Activated CD8-positive, alpha-beta memory T cell treated with anti-CD3 and anti-CD28 coated beads, Interleukin-2, amount 10 ng/mL, durations not matched to agents 7 days and 5 days (primary cell): ENCODE measurements at places on chromosomes 1 and 21. TPM values are rescaled to one million over a fixed set of nuclear protein-coding genes. Genes with fewer than 3 reads are reported as not detected.

Gene PROX1
- total RNA-seq, result not detected

GRCh38 chr1:109988349-109988914 is 3.9 kb downstream of the AHCYL1 start:
- peaks cover 51% of the 10 kb centered on the region for H3K4me1 ChIP-seq
- no peak overlapping the region for H3K4me3 ChIP-seq
- no peaks in the 10 kb centered on the region for H3K27me3 ChIP-seq

GRCh38 chr1:172727275-172727857 is 68.5 kb downstream of the FASLG start:
- H3K4me1 ChIP-seq, result peaks cover 35% of the 10 kb centered on the region
- H3K36me3 ChIP-seq, result peaks cover 15% of the 10 kb centered on the region
- H3K27ac ChIP-seq, result no peak overlapping the region
- DNase-seq, result no peak

DNA sequence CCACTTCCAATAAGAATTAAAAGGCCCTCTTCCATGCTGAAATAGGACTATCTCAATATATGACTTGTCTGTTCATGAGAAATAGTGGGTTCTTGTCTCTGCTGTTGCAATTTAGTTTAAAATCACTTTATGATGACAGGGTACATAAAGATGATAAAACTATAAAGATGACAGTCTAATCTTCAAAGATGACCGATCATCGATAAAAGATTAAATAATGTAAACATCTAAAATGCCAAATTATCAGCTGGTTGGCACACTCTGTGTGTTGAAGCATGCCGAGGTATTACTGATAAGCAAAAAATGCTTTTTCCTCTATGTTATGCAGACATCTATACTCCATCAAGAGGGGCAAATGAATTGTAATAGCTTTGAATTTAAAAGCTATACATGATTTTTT is 89.5 kb downstream of the ADGRL4 start:
- no peaks in the 10 kb centered on the region for H3K27me3 ChIP-seq
- H3K4me3 ChIP-seq, result no peak overlapping the region
- no peak for DNase-seq
- H3K27ac ChIP-seq, result no peak overlapping the region
- no peaks in the 10 kb centered on the region for H3K36me3 ChIP-seq

Gene TSPAN2
- 1.2 TPM for total RNA-seq

Gene PLA2G2F
- total RNA-seq, result not detected

Gene EPHB2
- total RNA-seq, result 0.09 TPM

Gene FCAMR
- total RNA-seq, result not detected

DNA sequence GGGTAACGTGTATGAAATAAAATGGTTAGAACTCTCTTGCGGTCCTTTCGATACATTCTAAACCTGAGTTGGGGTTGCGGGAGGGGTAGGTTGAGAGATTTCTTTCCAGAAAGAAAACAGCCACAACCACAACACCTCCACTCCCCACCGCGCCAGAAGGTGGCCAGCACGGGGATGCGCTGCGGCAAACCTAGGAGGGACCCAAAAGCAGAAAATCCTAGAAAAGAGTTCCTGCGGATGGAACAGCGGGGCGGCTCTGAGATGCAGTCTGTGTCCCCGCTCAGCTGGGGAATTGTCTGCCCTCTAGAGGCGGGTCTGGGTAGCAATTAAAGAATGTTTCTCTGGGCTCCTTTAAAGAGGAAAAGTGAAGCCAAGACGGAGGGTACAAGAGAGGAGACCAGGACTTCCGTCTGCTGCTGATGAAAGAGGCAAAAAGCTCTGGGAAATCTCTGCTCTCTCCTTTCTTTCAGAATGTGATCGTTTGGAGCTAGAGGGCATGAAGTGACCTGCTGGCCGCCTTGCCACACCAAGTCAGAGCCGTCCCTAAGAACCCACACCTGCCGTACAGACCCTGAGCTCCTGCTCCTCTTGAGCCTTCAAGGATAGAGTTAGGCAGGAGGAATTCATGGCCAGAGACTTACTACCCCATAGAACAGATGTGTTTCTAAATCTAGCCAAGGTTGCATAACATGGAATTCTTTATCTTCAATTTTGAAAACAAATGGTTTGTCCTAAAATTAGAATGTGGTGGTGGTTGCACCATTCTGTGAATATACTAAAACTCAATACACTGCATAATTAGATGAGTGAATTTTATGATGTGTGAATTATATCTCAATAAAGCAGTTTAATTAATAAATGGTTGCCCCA is 46.5 kb upstream of the COA6 start:
- peak; percentile 77 for DNase-seq
- peaks cover 21% of the 10 kb centered on the region for H3K4me1 ChIP-seq
- peaks cover 13% of the 10 kb centered on the region for H3K27me3 ChIP-seq
- peak overlapping the region; percentile 81 for H3K4me3 ChIP-seq

Gene C1orf185
- total RNA-seq, result not detected
